Activated CD8-positive, alpha-beta memory T cell treated with anti-CD3 and anti-CD28 coated beads for 4 hours (primary cell): ENCODE measurements at places on chromosomes 5 and 9.
A peak's percentile ranks its signal among the peaks of the same experiment; 100 is the strongest.

GRCh38 chr5:67047160-67047559 is 149.4 kb downstream of the CD180 start:
- DNase-seq, result no peak

DNA sequence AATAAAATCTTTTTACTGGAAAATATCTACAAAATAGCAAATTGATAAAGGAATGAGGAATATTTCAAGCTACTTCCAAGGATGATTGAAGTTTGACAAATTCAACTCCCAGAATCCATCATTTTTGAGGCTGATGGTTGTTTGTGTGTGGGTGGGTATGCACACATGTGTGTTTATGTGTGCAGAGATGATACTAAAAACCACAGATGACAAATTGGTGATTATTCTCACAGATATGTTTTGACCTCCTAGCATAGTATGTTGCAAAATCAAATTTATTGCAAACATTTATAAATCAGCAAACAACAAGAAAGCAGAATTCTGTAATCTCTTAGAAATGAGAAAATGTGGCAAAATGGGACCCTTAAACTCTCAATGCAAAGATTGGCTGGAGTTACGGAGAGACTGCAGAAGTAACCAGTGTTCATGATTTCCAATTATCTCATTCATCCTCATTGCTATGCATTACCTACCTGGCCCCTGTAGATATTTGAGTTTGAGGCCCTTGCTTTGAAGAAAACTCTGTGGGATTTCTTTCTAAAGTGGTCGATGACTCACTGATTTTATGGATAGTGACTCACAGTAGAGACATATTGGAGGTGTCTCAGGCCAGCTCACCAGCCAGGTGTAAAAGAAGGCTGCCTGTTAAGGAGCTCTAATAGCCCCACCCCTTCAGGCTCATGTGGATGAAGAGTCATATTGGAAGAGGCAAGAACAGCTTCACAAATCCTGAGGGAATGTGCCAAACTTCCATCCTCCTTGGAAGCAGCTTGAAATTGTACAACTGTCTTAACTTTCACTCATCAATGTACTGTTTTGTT is 44.6 kb upstream of the TMC1 start:
- DNase-seq, result peak; percentile 45

- DNase-seq, result no peak
Measured at GRCh38 chr9:24793787-24794186, 248.1 kb upstream of the IZUMO3 start.

GRCh38 chr5:122405751-122406150 is 93.7 kb downstream of the SNCAIP start:
- no peak for DNase-seq

DNA sequence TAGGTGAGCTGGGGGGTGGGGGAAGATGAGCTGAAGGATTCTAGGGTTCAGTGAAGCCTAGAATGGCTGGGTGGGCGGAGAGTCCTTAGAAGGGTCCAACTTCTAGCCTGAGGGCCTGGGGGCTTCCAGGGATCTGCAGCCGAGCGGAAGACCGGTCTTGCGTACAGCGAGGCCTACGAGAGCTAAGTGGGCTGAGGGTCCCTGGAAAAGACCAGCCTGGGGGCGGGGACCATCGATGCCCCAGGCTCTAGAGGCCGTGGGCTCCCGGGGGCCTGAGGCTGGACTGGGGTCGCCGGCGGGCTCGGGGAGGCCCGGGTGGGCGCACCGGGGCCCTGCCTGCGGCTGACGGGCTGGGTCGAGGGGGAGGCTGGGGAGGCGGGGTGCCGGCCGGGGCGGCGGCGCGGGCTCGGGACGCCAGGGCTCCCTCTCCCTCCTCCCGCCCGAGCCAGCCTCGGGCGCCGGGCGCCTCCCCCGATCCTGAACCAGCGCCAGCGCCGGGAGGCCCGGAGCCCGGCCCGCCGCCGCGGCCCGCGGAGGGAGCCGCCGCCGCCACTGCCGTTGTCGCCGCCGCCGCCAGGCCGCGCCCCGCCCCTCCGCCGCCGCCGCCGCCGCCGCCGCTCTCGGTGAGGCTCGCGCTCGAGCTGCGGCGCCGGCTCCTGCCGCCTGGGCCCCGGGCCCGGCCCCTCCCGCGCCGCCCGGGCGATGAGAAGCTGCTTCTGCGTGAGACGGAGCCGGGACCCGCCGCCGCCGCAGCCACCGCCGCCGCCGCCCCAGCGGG is at the start of gene MVB12B:
Gene MVB12B, plus strand, starts transcription at position 602 of the 778 bp plus-strand sequence. Its CDS starts 101 bp downstream, at position 703.
- DNase-seq, result no peak

- DNase-seq, result no peak
Measured at GRCh38 chr9:22073349-22073748, 64.2 kb upstream of the CDKN2B start.

DNA sequence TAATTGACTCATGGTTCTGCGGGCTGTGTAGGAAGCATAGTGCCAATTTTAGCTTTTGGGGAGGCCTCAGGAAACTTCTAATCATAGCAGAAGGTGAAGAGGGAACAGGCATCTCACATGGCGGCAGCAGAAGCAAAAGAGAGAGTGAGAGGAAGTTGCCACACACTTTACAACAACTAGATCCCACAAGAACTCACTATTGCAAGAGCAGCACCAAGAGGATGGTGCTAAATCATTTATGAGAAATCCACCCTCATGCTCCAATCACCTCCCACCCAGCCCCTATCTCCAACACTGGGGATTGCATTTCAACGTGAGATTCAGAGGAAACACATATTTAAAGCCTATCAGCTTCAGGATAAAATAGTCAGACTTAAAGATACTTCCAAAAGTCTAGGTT is 36.1 kb upstream of the LPAR1 start:
- no peak for DNase-seq

DNA sequence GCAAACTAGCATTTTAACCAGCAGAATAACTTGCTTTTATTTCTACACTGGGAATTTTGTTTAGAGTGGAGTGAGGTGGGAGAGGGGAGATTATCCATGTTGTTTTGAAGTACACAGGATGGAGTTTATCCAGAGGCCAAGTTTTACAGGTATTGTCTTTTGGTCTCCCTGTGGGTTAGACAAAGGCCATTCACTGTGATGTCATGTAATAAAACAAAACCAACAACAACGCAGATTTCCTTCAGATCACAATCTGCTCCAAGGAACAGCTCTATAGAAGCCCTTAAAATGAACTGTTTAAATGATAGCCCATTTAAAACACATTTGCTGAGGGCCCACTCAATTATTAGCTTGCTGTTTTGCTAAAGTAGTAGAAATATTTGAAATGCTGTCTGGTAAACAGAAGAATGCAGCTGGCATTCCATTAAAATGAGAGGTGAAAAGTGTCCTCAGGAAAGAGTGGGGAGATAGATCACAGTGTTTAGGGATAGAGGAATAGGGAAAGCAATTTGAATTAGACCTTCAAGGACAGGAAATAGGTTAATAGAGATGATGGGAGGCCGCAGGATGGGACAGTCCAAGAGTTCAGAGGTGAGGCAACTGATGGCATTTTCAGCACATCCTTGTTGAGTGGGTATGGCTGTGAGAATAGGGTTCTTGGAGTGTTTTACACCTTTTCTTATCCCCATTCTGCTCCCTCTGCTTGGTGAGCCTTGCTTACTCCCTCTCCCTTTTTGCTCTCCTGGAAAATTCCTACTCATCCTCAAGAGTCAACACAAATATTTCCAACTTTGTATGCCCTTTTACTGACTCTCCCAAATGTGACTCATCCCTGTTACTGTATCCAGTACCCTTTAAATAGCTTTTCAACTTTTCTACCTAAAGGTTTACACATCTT is 140.1 kb upstream of the NR3C1 start:
- no peak for DNase-seq

GRCh38 chr5:126363658-126364057 is 59.6 kb upstream of the GRAMD2B start:
- DNase-seq, result no peak

DNA sequence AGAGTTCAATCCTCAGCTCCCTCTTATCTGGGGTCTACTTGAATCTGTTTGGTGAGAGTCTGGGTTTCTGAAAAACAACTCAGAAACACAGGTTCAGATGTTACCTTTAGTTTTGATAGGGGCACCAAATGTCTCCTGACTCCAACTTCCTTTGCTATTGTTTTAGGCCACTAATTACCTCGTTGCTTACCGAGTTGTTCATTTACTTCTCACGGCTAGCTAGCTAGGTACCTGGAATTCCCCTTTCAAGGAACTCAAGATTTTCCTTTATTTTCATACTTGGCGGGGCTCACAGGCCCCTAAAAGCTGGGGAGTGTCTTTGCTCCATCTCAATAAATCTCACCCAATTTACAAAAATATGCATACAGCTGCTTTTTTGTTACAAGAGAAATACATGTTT is 111.4 kb downstream of the SLC28A3 start:
- DNase-seq, result no peak
